Natural killer cell treated with Interleukin-12 subunit alpha and Interleukin-12 subunit beta and Interleukin-15 and Interleukin-18, amount 100 ng/mL, for 72 hours (primary cell): ENCODE measurements at places on chromosomes 2 and 18. TPM values are rescaled to one million over a fixed set of nuclear protein-coding genes. Genes with fewer than 3 reads are reported as not detected.

DNA sequence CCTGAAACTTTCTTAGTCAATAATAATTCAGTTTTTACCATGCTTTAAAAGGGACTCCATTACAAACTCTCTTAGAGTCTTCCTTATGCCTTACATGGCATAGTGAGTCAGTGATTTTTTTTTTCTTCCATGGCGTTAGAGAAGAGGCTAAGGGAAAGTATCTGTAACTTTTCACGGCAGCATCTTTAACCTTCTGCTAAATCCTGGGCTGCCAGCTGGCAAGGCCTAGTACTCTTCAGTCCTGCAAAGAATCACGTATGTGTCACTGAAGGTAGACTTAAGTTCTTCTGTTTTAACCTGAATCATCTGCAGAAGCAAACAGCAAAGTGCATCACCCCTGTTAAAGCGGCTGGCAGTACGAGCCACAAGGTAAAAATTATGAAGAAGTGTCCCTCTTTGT lies 286.3 kb upstream of the FN1 start:
- DNase-seq, result no peak

DNA sequence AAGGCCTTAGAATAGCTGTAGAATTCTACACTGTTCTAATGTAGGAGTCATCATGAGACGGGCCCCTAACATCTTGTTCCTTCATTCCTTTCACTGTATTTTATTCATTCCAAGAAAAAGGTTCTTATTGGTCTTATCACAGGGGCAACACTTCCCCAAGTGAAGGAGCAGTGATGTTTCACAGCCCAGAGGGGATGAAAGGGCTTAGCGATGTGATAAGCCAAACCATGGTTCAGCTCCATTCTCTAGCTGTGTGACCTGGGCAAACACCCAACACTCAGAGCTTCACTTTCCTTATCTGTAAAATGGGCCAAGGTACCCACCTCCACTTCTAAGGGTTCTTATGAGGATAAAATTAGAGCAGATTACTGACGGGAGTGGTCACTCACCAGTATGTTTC lies 25.4 kb upstream of the HS6ST1 start:
- DNase-seq, result no peak

DNA sequence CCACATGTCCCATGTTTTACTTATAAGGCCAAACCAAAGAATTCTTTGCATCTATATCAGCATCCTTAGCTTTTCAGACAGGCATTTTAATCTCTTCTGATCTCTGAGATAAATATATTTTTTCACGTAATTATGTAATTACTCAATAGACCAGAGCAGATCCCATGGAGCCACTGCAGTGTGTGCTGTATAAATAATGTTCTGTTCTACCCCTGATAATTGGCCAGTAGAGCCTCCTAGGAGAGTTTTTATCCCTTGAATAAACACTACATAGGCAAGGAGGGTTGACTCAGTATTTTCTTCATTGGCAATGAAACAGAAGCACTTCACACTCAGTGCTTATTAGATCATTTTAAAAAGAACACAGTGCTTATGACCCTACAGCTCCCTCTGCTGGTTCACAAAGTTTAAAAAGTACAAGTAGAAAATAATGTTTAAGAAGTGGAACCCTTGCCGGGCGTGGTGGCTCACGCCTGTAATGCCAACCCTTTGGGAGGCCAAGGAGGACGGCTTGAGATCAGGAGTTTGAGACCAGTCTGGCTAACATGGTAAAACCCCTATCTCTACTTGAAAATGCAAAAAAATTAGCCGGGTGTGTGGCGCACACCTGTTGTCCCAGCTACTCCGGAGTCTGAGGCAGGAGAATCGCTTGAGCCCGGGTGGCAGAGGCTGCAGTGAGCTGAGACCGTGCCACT lies 91.9 kb downstream of the PPP1R1C start:
- DNase-seq, result no peak

Gene AP1S3
- 5.6 TPM for total RNA-seq

Gene STON1
- 2.0 TPM for total RNA-seq

DNA sequence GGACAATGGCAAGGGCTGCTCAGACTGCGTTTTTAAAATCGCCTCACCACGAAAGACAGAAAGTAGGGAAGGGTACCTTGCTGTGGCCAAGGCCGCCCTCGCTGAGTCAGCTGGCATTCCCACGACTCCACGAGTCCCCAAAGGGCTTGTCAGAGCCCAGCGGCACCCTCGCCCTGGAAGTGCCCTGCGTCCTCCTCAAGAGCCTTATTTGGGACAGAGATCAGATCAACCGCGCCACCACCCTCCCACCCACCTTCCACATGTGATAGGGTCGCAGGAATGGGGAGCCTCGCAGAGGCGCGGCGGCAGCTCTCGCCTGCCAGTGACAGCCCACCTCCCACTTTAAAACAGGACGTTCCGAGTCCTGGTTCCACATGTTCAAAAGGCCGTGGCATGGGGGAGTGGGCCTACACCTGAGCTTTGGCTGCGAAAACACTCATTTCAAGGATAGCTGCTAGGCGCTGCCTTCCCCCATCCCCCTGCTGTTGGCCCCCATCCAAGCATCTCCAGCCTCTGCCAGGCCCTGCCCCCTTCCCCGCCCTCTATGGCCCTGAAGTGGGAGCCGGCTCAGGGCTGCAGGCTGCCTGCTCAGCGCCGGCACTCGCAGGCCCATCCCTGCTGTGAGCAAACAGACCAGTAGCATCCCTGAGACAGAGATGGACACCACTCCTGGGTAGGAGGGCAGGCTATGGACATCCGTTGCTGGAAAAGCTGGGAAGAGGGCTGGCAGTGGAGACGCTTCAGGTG lies 38.1 kb upstream of the ARHGEF4 start:
- DNase-seq, result no peak

- DNase-seq, result no peak
Observed at GRCh38 chr2:148604927-148605326, 39.6 kb upstream of the EPC2 start.

GRCh38 chr2:72145289-72145657 lies 2.4 kb downstream of the CYP26B1 start:
- peak; percentile 23 for DNase-seq

GRCh38 chr18:32301976-32302743 lies 112.3 kb downstream of the MEP1B start:
- no peak for DNase-seq

Gene FTCDNL1
- 0.48 TPM for total RNA-seq

- no peak for DNase-seq
Observed at GRCh38 chr2:45714679-45715078, 63.2 kb downstream of the PRKCE start.

DNA sequence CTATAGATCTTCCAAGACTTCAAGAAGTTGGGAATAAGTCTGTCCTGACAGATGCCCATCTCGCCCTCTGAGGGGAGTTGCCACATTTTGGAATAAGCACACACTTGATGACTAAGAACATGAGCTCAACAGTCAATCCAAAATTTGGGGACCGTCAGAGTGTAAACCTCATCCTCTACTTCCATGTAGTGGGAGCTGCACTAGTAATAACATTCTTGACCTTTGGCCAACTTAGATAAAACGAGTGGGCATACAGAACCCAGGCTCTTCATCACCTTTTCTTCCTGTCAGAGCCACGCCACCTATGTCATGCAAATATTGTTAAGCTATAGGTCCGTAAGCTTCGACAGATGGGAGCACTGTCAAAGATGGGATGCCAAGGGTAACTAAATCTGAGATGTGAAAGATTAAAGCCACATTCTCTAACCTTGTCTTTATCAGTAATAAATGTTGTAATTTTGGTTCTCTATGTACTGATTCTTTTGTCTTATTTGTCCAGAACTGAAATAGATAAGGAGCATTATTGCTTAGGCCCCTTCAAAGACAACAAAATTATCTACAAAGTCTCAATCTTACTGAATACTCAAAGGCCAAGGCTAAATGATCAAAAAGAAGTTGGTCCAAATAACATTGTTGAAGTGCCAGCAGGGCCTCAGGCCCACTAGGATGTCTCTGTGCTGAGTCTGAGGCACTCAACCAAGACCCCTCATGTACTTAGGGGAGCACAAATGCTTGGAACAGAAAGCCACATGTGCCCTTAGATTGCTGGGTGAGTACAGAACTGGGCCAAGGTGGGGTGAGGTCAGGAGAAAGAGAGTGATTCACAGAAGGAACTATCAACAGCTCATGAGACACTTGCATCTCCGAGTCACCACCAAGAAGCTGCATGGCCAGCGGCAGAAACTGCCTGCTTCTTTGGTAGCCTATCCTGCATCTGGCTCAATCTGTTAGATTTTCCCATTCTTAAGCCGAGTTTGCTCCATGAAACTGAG lies 15.0 kb downstream of the CDH2 start:
- no peak for DNase-seq

Gene ANKAR
- total RNA-seq, result 7.7 TPM

Gene LIMS4
- total RNA-seq, result 0.89 TPM

DNA sequence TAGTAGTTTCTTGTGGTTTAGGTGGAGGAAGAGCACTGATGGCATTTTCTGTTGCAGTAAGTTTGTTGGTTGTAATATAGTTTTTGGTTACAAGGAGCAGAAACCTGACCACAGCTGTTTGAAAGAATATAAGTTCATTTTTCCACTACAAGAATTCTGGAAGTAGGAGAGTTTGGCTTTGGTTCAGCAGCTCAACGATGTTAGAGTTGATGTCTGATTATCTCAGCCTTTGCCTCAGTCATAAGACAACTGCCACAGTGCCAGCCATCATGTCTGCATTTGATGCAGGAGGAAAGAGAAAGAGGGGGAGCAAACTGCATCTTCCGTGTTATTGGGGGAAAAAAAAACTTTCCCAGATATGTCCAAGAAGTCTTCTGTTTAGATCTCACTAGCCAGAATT lies 119.1 kb downstream of the LYPD1 start:
- DNase-seq, result no peak
